ENCODE measurements at places on chromosomes 2 and 18.

GRCh38 chr2:85871494-85872164 is 17.2 kb downstream of the ST3GAL5 start:
- DNase-seq = no peak

GRCh38 chr2:15553519-15553918 is 7.6 kb downstream of the NBAS start:
- DNase-seq = no peak

- no peak for DNase-seq
These were observed 265.3 kb downstream of the TWIST2 start for GRCh38 chr2:239113171-239113570.

DNA sequence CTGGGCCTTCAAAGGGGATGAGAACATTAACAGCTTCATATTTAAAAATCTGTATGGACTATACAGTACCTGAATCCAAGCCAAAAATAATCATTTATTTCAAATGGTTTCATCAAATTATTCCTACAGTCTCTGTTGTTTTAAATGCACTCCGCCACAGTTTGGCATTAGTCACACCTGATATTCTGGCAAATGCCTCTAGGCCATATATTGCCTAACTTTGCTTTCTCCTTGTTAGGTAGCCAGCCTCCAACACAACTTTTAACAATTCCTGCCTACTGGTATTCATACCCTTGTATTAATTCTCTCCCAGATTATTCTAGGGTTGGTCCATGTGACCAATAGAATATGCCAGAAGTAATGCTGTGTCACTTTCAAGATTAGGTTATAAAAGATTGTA is 146.6 kb upstream of the FANCL start:
- no peak for DNase-seq

- no peak for DNase-seq
These were observed 110.2 kb downstream of the APOB start for GRCh38 chr2:20933714-20934113.

DNA sequence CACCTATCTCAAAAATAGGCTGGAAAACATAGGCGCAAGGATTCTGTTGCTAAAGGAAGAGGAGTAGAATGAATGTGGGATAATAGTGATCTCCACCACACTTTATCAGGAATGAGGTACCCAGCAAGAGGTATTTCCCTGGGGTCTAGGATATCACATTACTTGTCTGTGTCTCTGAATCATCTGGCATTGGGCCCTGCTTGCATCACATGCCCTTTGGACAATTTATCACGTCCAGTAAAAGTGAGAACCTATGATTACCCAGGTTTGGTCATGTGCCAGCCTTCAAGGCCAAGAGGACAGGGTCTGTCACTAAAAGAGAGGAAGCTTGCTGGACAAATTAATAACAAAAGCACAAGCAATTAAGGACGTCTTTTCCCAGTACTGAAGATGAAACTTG is 11.4 kb upstream of the TRAPPC8 start:
- no peak for DNase-seq

Measured in retinal pigment epithelial cell (primary cell).